ENCODE measurements at places on chromosomes 7 and 10.

DNA sequence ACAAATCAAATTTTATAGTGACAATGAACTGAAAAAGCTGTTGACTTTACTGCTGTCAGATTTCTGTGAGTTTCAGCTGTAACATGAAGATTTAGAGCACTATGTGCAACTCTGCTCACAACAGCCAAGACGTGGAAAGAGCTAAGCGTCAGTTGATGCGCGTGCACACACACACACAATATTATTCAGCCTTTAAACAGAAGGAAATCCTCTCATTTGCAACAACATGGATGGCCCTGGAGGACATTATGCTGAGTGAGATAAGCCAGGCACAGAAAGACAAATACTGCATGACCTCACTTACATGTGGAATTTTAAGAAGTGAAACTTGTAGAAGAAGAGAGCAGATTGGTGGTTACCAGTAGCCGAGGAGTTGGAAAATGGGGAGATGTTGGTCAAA is 82.8 kb upstream of the FRMD4A start:
- no peak for DNase-seq

- no peak for DNase-seq
Measured at GRCh38 chr7:69338144-69338543, 260.1 kb upstream of the AUTS2 start.

DNA sequence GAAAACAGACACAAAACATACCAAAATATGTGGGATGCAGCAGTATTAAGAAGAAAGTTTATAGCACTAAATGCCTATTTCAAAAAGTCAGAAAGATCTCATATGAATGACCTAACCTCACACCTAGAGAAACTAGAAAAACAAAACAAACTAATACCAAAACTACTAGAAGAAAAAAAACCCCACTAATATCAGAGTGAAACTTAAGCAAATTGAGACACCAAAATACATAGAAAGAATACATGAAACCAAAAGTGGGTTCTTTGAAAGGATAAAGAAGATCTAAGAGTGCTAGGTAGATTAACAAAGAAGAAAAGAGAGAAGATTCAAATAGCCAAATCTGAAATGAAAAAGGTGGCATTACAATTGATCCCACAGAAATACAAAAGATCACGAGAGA is 494.1 kb downstream of the SH2D4B start:
- DNase-seq: no peak

GRCh38 chr10:70850097-70850496 is 34.3 kb downstream of the SGPL1 start:
- DNase-seq: peak; percentile 20

- DNase-seq: peak; percentile 48
Measured at GRCh38 chr10:92567952-92568600, 5.8 kb downstream of the IDE start.

GRCh38 chr7:93442478-93443224 is 131.9 kb downstream of the CALCR start:
- DNase-seq: peak; percentile 32

DNA sequence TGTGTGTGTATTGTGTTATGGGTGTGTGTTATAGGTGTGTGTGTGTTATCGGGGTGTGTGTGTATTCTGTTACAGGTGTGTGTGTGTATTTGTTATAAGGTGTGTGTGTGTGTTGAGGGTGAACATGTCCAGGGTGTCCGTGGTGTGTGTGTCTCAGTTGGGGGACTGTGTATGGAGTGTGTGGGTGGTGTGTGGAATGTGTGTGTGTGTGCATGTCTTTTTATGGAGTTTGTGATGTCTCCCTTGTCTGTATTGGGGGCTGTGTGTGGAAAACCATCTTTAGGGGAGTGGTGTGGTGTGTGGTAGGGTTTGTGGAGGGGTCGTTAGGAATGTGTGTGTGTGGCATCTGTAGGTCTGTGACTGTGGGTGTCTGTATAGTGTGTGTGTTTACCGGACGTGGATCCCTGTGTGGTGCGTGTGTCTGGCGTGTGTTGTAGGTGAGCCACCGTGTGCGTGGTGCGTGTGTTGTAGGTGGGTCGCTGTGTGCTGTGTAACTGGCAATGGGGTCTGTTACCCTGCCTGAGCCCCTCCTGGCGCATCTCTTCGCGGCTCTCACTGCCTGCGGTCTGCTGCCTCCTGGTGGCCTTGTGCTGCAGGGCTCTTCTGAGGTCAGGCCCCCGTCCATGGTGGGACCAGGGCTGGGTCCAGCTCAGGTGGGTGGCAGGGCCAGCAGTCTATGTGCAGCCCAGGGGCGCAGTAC is 61.7 kb downstream of the PALD1 start:
- DNase-seq: no peak

DNA sequence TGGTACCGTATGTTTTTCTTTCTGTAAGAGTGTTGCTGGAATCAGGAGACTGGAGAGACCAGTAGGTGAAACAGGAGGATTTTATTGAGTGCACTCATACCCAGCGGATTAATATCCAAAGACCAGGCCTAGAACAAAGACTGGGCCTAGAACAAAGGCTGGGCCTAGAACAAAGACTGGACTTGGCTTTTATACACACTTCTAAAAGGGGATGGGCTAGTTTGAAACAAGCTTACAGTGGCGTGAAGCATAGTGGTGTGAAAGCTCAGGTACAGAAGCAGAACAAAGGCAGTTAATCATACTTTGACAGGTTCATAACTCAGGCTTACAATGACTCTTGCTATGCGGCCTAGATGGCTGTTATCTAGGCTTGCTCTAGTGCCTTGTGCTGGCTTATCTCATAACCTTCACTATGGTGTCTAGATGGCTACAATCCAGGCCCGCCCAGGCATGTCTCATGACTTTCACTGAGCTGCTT is 67.7 kb downstream of the TRIM24 start:
- no peak for DNase-seq

DNA sequence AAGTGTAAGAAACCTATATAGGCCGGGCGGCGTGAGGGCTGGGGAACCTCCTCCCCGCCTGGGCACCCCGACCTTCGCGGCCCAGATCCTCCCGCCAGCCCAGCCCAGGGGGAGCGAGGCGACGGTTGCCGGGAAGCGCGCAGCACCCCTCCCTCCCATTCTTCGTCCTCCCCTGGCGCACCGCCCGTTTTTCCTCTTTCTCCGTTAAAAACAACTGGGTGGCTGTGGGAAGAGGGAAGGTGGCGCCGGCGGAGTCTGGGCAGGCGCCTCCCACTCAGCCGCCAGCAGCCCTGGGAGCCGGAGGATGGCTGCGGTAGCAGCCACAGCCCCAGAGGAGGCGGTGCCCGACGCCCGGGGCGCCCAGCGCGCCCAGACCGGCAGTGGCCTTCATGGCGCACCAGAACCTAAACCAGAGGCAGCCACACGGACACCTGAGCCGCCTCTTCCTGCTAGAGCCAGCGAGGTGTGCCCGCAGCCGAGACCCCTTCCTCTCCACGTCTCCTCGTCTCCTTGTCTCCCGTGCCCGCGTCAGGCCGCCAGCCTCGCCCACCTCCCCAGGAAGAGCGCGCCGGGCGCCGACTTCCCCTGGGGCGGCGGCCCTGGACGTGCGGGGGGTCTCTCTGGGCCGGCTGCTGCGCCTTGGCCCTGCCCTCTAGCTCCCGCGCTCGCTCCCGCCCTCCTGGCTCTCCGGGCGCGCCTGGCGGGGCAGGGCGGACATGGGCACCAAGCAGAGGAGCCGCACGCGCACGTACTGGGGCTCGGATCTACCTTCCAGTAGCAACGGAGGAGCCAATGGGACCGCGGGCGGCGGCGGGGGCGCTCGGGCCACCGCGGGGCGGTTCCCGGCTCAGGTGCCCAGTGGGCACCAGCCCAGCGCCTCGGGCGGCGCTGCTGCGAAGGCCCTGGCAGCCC is 32.8 kb upstream of the SFTPD start:
- peak; percentile 56 for DNase-seq

DNA sequence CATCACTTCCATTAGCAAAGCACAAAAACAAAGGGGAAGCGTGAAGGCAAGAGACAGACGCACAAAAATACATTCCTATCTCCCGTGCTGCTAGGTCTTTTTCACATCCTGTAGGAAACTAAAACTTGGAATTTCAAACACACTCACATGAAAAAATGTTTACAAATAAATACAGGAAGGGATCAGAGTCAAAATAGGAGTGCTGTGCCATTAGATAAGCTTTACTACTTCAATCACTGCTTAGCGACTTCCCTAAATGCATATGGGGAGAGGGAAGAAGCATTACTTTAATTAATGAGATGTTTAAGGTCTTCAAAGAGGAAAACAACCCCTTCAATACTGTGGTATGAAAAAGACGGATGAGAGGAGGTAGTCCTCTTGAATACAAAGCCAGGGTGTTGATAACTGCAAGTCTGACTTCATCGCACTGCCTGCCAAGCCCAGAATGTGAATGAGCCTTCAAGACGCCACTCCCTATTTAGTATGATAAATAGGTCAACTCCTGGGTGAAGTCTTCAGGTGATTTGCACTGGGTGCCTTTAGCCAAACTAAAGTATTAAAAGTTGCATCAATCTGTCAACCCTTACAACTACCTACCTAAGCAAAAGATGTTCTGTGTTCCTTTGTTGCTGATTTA is 13.9 kb downstream of the PARD3 start:
- DNase-seq: no peak

DNA sequence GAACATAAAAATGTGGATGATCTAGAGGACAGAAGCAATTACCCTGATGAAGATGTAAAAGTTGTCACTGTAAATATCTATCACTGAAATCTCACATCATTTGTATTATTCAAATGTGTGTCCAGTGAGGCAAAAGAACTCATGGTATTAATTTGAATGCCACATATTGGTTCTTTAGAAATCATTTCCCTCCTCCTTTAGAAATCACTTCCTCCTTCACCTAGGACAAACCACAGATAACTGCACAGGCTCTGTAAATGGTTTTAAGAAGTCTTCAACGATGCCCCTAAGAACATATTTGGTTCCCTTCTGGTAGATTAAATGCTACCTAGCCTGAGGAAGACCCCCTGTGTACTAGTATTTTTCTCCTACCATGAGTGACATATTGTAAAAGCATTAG is 33.1 kb upstream of the ZNF518A start:
- DNase-seq: no peak

- no peak for DNase-seq
Measured at GRCh38 chr7:37770838-37771237, 77.6 kb upstream of the NME8 start.

- DNase-seq: peak; percentile 37
Measured at GRCh38 chr10:77636967-77637531, 559 bp downstream of the KCNMA1 start.

DNA sequence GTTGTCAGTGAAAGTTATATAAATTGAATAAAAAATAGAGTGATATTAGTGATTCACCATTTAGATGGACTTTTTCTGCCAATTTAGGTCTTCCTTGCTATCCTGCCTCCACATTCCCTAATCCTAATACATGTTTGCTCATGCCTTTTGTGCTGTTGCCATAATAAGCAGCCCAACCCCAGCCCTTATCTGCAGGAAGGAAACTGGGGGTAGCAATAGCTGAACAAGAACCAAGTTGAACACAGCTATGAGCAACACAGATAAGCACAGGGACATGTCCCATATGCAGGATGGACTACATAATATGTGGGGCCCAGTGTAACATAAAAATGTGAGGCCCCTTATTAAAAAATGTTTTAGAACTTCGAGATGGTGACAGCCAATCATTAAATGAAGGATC is 91.2 kb upstream of the AHR start:
- DNase-seq: no peak

DNA sequence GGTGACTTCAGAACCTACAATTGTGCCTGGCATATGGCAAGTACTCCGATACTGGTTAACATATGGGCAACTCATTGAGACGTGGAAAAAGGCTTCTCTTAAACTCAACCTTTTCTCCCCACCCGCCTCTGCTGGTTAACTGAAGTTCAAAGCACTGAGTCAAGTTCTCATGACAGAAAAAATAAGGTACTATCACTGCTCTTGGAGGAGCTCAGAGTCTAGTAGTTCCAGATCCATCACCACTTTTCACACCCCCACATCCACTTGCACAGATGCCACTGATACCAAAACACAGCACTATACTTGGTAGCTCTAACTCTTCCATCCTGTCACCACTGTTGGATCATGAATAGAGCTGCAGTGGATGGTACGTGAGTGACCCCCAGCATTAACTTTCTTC is 36.2 kb downstream of the CCDC6 start:
- DNase-seq: no peak

GRCh38 chr7:28621369-28621841 is 209.1 kb downstream of the CREB5 start:
- DNase-seq: no peak

- DNase-seq: peak; percentile 62
Measured at GRCh38 chr10:92124616-92125143, 166.2 kb downstream of the CPEB3 start.

DNA sequence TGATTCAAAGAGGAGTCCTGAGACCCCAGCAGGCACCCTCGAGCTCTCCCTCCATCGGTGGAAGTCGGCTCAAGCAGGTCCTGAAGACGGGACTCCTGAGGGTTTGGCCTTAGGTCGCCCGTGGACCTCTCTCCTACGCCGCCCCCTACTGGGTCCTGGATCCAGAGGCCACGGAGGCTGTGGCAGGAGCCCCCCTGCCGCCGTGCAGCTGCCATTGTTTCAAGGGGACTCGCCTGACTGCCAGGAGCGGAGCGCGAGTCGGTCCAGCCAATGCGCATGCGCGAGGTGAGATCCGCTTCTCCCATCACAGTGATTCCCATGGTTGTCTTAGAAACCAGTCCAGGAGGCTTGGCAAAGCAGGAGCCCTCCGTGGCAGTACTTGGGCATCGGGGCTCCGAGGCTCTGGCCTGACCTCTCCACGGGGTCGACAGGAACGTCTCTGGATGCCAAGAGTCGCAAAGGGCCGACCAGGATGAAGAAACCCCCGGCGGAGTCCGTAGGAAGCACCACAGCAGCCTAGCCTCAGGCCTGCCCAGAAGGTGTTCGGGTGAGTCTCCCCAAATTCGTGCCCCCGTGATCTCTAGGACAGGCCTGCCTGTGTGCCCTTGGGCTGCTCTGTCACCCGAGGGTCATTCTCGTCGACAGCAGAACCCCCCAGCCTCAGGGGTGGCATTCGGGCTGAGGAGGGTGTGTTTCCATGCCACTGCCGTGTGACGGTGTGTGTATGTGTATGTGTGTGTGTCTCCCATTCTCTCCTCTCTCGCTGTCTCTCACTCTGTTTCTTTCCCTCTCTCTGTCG is 322.3 kb downstream of the ZNF716 start:
- DNase-seq: no peak

Data from EL (cell line).